ENCODE measurements at places on chromosomes 11 and 22.

DNA sequence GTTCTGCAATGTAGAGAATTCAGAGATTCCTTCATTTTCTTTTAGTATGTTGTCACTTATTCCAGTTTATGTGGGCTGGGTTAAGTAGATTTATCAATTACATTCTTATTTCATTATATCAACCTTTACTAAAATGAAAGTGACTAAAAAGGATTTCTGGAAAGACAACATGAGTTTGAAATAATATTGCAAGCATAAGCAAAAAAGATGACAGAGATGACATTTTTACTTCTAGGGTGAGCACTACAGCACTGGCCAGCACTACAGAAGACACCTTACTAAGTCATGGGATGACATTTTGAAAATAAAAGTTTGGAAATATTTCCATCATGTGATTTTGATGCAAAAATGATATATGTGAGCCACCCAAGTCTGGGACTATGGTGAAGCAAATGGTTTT lies 2.1 kb upstream of the USP47 start:
- no peak for DNase-seq

GRCh38 chr11:3226846-3227567 lies 5.2 kb downstream of the MRGPRE start:
- peak; percentile 15 for DNase-seq

GRCh38 chr22:36356708-36357624 lies 30.8 kb downstream of the MYH9 start:
- DNase-seq: no peak

DNA sequence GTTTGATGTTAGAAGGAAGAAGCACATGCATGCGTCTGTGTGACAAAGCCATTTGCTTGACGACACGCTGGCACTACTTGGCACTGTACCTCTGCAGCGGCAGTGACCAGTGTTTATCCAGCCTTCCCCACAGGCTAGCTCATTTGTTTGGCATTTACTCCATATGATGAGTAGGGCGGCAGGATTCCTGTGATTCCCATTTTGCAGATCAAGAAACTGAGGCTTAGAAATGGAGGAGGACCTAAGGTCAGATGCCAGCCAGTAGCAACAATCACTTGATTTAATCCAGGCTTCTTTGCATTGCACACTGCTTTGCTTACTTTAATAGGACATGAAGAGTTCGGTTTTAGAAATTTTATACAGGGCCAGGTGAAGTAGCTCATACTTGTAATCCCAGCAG lies 45.0 kb downstream of the TBC1D22A start:
- no peak for DNase-seq

DNA sequence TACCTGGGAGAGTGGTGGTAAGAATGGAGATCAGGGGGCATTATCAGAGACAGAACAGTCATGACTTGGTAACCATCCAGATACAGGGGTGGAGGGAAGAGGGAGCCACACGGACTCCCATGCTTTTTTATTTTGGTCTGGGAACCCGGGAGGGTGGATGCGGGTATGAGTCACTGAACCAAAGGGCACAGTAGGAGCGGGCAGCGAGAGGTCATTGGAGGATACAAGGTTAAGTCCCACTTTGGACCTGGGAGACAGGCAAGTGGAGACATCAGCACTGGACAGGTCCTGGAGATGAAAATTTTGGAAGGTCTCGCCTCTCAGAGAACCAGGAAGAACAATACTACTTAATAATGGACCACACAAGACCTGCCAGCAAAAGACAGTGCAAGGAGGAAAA lies 6.7 kb downstream of the HDHD5 start:
- no peak for DNase-seq

DNA sequence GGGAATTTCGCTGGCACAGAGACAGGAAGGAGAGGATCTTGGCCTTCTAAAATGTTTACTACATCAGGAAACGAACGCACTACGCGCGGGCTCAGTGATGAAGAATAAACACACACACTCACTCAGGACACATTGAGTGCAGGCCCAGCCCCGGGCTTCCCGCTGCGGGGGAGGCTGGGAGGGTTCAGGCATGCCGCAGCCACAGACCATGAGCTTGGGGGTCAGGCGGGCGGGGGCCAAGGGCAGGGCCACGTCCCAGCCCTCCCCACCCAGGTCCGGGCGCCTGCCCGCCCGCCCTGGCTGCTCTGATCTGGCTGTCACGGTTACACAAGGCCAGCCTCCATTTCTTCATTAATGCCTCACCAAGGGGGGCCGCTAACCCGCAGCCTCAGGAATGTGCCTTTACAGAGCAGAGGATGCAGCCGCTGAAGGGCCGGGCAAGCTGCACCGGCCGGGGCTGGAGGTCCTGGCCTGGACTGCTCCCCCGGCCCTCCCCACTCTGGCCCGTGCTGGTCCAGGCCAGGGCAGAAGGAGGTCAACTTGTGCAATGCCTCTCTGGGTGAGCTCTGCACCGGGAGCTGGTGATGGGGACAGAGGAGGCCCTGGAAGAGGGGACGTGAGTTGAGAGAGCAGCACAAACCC lies 41.7 kb downstream of the IGF2 start:
- DNase-seq: peak; percentile 17

GRCh38 chr11:66139817-66140404 lies 69.8 kb downstream of the PACS1 start:
- no peak for DNase-seq

- DNase-seq: no peak
Measured at GRCh38 chr11:132471466-132471865, 1060.8 kb downstream of the OPCML start.

DNA sequence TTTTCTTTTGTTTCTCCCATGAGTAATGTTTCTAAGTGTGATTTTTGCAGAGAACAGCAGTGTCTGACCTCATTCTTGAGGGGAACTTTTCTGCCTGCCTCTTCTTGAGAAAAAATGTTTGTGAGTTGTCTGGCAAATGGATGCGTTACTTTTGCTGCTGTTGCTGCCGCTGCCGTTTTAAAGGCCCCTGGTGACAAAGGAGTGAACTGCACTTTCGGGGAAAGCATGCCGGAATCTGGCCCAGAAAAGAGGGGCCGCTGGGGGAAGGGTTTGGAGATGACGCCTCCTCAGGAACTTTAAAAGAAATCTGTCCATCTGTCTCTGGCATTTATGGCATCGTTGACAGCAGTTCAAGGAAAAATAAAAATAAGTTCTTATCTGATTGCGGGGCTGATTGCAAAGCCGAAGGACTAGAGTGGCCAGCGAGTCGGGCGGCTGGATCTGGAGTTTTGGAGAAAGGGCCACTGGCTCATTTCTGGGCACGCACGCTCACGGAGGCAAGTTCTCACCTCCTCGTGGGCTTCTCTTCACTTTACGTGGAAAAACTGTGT lies 16.5 kb downstream of the ZBTB16 start:
- no peak for DNase-seq

- peak; percentile 23 for DNase-seq
Measured at GRCh38 chr22:36741204-36741793, 34.6 kb downstream of the IFT27 start.

DNA sequence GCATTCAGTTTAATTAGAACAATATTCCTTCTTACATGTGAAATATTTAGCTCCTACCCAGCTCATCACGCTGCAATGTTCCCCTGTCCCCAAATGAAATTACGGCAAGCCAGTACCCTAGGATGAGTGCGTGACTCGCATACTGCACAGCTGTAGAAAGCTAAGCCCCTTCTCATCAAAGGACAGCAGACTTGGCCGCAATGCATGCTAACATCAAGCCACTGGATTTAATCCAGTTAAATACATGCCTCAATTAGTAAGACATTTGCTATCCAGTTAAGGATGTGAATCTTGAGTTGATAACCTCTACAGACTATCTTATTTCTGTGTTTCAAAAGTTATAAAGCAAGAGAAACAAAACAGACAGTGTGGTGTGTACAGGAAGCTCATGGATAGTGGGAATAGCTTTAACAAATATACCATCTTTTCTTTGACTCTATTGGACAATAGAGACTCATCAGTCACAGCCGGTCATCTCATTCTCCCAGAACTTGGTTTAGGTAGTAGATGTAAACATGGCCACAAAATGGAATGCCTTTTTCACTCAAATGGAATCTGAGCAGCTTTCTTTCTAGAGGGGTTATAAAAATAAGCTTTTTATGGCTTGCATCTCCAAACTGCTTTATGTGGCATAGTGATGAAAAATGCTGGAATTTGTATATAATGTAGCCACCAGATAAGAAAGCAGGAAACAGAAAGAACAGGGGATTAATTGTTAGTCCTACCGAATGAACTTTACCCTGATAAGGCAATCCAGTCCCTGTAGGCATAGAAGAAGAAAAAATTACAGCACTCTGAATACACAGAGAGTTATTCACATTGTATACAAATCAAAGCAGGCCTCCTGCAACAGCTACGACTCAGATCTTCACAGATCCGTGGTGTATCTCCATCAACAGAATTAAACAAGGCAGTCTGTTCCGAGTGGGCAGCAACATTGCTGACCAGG lies 224.1 kb downstream of the CADM1 start:
- DNase-seq: no peak

DNA sequence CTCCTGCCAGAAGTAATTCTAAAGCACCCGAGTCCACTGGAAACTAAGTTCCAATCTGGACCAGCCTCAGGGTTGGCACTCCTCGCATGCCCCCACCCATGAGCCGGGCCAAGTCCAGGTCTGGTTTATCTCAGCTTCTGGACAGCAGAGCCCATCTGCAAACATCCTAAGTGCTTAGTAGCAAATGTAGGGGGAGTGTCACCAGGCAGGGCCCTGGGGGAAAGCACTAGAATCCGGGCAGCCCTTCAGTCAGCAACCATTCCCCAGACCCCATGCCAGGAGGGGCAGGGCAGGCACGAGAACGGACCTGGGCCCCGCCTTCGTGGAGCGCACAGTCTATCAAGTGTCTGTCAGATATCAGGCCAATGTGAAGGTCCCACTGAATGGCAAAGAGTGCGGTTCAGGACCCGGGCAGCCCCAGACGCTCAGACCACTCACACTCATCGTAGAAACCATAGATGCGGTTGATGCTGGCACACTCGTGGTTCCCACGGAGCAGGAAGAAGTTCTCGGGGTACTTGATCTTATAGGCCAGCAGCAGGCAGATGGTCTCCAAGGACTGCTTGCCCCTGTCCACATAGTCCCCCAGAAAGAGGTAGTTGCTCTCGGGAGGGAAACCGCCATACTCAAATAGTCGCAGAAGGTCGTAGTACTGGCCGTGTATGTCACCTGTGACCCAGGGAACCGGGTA lies 1.3 kb downstream of the PPP1CA start:
- no peak for DNase-seq

DNA sequence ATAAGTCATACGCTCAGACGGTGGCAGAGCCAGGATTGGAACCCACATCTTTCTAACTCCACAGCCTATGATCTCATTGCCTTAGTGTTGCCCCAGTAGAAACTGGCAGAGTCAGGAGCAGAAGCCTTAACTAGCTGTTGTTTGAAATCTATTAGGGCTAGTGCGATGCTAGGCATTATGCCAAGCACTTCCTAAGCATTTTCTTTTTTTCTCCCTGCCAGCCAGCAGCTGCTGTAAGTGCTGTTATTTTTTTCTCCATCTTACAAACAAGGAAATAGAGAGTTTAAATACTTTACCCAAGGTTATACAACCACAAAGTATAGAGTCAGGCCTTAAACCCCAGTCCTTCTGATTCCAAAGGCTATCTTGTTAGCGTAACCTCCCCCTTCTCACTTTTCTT lies 161.0 kb upstream of the SORL1-AS1 start:
- DNase-seq: no peak

GRCh38 chr11:15944460-15944859 lies 411.9 kb downstream of the SOX6 start:
- no peak for DNase-seq

GRCh38 chr11:103079833-103080232 lies 12.1 kb downstream of the DCUN1D5 start:
- DNase-seq: no peak

DNA sequence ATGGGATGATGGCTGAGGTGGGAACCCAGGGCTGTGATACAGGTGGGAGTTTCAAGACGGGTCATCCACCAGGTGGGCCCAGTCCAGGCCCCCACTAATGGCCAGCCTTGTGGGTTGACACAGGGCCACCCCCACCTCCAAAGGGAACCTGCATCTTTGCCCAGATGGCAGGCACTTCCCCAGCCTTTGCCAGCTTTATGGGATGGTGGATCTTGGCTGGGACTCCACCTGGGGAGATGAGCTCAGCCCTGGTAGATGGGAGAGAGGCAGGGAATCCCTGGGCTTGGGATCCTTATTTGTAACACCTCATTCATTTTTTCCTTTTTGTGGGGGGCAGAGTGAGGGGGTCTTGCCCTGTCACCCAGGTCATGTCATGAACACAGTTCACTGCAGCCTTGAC lies 33.4 kb downstream of the CD82 start:
- DNase-seq: no peak

- DNase-seq: peak; percentile 26
Measured at GRCh38 chr22:49765951-49766350, 61.7 kb downstream of the BRD1 start.

DNA sequence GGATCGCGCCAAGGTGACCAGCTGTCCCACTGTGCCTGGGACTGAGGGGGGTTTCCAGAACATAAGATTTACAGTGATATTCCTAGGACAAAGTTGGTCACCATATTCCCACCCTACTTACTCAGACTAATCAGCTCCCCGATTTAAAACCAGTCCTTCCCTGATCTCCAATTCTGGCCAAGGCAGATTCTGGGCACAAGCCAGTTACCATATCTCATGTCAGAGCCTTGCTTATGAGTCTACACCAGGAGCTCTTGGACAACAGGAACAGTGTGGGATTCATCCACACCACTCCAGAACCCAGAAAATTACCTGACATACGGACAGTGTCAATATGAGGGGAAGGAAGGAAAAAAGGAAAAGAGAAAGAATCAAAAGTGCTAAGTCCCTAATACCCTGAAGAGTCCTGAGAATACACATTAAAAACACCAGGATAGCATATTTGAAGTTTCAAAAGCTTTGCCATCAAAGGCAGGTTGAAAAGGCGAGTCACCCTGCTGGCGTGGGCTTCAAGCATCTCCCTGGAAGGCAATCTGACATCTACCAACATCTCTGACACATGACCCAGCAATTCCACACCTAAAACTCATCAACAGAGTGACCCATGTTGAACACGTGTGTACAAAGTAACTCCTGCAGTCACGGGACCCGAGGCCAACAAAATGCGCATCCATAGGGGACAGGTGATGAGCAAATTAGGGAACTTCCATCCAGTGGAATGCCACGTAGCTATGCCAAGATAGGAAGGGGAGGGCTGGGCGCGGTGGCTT lies 8.0 kb upstream of the IL2RB start:
- DNase-seq: no peak

GRCh38 chr22:29642694-29643093 lies 39.3 kb downstream of the NF2 start:
- DNase-seq: no peak
